Activated T-cell treated with anti-CD3 and anti-CD28 coated beads for 1 hour (primary cell): ENCODE measurements at places on chromosomes 4 and X.

DNA sequence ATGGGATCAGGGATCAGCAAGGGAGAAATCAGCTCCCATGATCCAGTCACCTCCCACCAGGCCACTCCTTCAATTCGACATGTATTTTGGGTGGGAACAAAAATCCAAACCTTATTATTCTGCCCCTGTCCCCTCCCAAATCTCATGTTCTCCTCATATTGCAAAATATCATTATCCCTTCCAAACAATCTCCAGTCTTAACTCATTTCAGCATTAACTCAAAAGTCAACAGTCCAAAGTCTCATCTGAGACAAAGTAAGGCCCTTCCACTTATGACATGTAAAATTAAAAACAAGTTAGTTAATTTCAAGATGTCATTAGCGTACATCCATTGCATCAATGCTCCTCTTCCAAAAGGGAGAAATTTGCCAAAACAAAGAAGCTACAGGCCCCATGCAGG, 22.0 kb downstream of the UGT2B4 start:
- DNase-seq, result no peak

DNA sequence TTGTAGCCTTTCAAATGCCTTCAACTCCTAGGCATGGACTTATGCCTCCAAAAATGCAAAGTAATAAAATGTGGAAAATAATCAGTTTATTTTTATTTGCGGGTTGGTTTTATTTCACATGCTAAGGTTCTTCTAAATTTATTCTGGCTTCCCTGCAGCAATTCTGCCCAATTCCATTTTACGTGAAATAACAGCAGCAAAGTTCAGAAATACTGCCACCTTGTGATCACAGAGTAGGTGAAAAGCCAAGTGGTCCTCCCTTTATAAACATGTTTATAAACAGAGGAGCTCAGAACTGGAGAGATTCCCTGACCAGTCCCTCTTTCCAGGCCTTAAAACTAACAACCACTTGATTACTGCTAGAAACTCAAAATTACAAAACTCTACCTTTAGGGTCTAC, 14.7 kb upstream of the DCHS2 start:
- no peak for DNase-seq

DNA sequence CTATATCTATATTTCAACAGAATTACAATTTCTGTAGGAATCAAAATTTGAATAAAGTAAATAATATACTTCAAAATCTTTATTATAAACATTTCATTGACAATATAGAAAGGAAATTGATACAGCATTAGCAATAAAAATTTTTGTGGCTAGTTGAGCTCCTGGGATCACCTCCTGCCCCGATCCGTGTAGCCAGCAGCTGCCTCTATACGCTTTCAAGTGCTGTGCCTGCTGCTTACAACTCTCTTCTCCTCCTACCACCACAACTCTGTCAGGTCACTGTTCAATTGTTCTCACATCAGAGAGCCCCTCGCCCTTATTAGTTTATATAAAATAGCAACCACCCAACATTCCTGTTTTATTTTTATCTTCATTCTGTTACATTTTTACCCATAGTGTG, 27.6 kb downstream of the INPP4B start:
- DNase-seq, result no peak

GRCh38 chr4:16717266-16717970, 181.0 kb downstream of the LDB2 start:
- DNase-seq, result no peak

DNA sequence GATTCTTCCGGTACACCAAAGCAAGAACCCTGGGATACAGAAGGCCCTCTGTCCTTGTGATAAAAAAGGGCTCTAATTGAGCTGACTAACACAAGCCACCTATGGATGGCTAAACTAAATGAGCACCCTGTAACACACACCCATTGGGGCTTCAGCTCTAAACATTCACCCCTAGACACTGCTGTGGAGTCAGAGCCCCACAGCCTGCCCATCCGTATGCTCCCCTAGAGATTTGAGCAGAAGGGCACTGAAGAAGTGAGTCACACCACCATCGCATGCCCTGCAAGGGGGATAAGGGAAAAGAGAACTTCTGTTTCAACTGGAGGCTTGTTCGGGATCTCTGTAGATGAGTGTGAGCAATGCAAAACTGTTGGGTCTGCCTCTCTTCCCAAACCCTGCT, 545.2 kb downstream of the KCTD8 start:
- DNase-seq, result no peak
